ENCODE measurements at places on chromosomes 3 and 15. TPM values are rescaled to one million over a fixed set of nuclear protein-coding genes. Genes with fewer than 3 reads are reported as not detected.

GRCh38 chr3:39104961-39105686 lies 2.3 kb downstream of the GORASP1 start:
- no peak for DNase-seq

DNA sequence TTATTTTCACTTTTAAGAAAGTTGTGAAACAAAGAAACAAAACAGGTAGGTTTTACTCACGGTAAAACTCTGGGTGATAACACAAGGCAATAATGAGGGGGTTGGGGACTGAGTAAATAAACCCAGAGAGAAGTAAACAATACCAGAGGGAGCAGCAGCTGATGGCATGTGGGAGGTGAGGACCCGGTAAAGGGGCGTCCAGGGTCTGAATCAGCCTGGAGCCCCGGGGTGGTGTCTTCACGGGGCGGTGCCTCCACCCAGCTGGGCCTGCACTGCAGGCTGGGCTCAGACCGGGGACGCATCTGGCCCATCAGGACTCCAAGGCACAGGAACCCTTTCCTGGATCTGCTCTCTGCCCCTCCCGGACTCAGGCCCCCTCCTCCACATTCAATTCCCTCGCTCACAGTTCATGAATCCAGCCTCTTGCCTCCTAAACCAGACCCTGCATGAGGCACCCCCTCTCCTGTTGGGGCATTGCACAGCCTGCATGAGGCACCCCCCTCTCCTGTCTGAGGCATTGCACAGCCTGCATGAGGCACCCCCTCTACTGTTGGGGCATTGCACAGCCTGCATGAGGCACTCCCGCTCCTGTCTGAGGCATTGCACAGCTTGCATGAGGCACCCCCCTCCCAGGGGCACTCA lies 73.9 kb upstream of the MFGE8 start:
- no peak for DNase-seq

DNA sequence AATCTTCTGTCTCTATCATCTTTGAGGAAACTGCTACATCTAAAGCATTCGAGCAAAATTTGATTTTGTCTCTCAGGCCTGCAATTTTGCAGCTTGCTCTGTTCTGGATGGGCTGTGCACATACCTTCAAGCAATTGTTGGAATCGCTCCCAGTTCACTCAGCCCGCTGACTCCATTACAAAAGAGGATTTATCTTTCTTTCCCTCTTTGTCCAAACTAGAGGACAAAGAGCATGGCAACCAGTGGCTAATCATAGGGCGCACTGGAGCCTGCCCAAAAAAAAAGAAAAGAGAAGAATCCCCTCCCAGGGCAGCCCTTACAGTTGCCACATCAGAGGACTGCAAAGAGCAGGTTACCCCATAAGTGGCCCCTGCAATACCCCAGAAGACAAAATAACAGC lies 49.0 kb upstream of the DUT start:
- no peak for DNase-seq

DNA sequence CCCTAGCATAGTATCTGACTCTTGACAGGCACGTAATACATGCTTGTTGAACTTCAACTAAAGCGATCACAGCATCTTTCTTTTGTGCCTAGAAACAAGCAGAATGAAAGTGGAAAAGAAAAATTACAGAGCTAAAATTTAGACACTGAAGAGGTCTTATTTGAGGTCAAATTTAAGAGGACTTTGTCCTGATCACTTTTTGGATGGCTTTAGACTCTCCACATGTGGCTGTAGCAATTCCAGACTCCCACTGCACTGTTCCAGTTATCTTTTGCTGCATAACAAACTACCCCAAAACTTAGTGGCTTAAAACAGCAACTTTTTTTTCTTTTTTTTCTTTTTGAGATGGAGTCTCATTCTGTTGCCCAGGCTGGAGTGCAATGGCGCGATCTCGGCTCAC lies 23.5 kb downstream of the DPH3 start:
- no peak for DNase-seq

DNA sequence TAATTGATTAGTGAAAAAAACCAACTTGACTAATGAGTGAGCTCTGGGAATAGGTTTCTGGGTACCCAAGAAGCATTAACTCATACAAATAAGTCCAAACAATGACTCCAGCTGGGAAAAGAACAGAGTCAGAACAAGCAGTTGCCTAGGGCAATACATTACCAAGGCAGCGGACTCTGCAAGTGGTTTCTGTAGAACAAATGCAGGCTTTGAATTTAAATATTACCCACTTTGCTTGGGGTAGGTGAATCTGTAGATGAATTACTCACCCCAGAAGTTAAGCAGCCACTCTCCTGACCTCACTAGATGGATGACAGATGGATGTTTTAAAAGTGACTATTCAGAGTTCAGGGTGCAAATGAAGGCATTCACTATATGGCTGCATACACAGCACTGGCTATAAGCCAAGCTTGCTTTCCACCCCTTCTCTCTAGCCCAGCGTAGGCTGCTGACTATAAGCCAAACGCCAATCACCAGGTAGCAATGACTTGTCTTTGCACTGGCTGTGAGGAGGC lies 73.1 kb upstream of the BHLHE40 start:
- DNase-seq: no peak

DNA sequence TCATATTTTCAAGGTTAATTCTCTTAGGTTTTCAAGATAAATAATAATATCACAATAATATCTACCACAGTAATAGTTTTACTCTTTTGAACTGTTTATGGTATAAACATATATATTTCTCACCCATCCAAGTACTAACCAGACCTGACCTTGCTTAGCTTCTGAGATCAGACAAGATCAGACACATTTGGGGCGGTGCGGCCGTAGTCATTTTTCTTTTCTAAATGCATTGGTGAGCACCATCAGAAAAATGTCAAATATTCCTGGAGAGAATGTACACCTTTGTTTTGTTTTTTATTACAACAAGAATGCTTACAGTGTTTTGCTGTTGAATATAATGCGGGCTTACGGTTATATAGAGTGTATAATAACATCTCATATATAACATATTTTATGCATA lies 267.8 kb downstream of the ADAMTS17 start:
- no peak for DNase-seq

DNA sequence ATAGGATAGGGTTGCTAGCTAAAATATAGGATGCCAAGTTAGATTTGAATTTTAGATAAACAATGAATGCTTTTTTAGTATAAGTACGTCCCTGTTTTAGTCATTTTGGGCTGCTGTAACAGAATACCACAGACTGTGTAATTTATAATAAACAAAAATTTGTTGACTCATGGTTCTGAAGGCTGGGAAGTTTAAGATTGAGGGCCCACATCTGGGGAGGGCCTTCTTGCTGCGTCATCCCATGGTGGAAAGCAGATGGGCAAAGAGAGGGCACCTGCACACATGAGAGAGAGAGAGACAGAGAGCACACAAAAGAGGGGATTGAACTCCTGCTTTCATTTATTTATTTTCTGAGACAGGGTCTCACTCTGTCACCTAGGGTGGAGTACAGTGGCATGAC lies 246.5 kb downstream of the EPHB1 start:
- no peak for DNase-seq

DNA sequence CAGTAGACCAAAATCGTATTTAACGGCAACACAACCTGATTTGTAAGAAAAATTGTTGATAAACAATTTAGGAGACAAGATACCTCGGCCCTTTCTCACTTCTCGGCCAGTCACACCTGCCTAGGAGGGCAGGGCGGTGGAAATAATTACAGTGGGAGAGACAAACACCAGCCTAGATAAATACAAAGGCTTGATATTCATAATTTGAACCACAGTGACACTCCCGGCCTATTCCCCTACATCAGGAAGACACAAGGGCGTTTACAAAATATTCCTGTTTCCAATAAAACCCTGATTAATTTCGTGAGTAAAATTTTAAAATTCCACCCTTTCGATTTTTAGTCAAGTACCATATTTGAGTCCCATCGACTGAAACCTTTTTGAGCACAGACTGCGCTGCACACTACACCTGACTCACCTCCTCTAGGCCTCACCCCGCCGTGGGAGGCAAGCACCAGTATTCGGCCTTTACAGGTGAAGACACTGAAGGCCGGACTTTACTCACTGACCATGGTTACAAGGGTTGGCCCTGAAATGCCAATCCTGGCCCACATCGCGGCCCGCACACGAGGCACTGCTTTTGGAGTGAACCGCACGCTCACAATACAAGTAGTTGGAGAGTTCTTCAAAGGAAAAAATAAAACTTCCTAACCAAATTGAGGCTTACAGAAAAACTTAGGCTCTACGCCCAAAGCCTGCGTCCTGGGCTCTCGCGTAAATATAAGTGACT lies 794 bp downstream of the ARPP19 start:
- DNase-seq: peak; percentile 41

DNA sequence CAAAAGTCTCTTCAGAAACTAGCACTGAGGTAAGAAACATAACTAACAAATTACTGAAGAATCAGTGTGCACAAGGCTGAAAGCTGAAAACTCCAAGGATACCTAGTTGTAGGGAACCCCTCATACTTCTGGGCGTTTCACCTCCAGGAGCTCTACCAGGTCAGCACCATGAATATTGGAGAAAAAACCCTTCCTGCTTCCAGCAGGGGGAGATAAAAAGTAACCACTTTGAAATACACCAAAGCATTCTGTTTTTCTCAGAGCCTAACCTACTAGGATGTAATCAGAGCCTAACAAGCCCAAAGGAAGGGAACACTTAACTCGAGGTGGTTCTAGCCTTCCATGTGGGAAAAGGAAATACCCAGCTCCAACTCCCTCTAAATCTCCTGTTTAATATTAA lies 175.8 kb upstream of the MME start:
- no peak for DNase-seq

GRCh38 chr3:123984957-123985356 lies 7.0 kb downstream of the ROPN1 start:
- no peak for DNase-seq

DNA sequence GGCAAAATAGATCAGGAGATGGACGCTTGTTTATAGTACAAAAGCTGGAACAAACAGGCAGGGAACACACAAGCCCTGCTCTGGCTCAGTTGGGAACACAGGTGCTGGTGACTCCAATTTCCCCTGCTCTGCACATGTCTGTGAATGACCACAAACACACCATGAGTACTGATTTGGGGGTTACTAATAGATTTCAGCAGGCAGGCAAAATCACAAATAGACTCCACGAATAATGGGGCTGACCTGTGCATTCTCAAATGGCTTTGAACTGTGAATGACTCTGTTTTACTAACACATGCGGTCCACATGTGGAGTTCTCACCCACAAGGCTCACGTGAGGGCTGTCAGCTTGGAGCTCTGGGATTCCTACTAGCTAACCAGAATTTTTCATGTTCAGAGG lies 3.9 kb downstream of the RTP3 start:
- DNase-seq: no peak

GRCh38 chr15:92452143-92452542 lies 58.5 kb downstream of the ST8SIA2 start:
- no peak for DNase-seq

GRCh38 chr3:66449411-66449974 lies 51.3 kb downstream of the LRIG1 start:
- DNase-seq: no peak

- no peak for DNase-seq
These were observed 56.1 kb downstream of the FAM174B start for GRCh38 chr15:92599394-92599970.

DNA sequence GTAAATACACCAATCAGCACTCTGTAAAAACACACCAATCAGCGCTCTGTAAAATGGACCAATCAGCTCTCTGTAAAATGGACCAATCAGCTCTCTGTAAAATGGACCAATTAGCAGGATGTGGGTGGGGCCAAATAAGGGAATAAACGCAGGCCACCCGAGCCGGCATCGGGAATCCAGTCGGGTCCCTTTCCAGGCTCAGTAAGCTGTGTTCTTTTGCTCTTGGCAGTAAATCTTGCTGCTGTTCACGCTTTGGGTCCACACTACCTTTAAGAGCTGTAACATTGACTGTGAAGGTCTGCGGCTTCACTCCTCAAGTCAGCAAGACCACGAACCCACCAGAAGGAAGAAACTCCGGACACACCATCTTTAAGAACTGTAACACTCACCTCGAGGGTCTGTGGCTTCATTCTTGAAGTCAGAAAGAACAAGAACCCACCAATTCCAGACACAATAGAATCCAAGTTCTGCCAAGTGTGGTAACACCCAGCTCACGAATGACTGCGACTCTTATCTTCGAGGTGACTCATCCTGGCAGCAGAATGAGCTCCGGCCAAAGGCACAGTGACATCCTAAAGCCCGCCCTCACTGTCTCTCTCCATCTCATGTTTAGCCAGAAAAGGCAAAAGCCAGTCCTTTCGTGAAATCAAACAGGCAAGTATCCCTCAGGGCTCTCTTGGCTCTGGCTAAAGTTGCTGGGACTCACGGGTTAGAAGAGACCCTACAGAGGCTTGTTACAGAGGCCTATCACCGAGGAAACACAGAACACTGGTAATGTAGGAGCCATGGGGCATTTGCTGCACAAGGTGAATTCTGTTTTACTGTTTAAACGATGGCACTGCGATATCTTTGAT lies 155.2 kb downstream of the FAM43A start:
- no peak for DNase-seq

- DNase-seq: no peak
These were observed 76.1 kb downstream of the LDHAL6B start for GRCh38 chr15:59282515-59283337.

Gene SPRED1
- total RNA-seq: 15.8 TPM

Gene KY
- not detected for total RNA-seq

Gene ST8SIA2
- 0.13 TPM for total RNA-seq

Gene ANKUB1
- total RNA-seq: under 0.01 TPM

Gene SAXO2
- total RNA-seq: 0.38 TPM
